ENCODE measurements at places on chromosomes 2 and 18. TPM values are rescaled to one million over a fixed set of nuclear protein-coding genes. Genes with fewer than 3 reads are reported as not detected.

- H3K4me3 ChIP-seq: no peak overlapping the region
- no peaks in the 10 kb centered on the region for H3K36me3 ChIP-seq
- H3K27ac ChIP-seq: no peak overlapping the region
Measured at GRCh38 chr2:229375251-229375650, 104.2 kb upstream of the PID1 start.

GRCh38 chr2:128308889-128309279 lies 9.8 kb downstream of the HS6ST1 start:
- no peak overlapping the region for H3K27ac ChIP-seq
- no peaks in the 10 kb centered on the region for H3K27me3 ChIP-seq
- H3K4me3 ChIP-seq: no peak overlapping the region
- H3K36me3 ChIP-seq: no peaks in the 10 kb centered on the region
- peaks cover 4% of the 10 kb centered on the region for H3K4me1 ChIP-seq
- no peak for DNase-seq

DNA sequence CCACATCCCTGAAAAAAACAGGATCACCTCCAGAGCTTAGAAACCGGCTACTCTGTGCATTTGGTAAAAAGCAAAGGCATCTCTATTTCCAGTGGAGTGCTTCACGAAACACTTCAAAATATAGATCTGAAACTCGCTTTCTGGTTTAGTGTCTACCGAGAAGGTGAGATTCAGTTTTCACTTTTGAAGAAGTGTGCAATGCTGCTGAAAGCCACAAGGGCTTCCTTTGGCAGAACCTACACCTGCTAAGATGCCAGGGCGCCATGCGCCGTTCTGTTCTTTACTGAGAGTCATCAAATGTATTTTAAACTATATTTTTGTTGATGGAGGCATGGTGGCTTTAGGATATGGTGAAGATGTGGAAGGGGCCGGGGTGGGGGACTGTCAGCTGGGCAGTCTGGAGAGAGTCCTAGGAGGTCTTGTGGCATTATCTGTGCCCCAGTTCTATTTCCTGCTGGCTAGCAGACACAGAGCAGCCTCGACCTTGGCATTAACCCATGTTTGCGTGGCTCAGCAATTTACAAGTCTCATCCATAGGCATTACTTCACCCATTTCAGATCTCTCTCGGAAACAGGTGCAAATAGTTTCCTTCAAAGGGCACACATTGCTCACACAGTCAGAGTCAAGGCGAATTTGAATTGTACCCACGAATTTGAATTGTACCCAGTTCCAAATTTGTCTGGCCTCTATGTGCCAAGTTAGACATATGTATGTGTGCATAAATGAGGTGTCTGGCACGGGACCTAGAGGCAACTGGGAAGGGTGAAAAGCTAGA lies 46.7 kb upstream of the KCNF1 start:
- no peak for DNase-seq
- H3K36me3 ChIP-seq: no peaks in the 10 kb centered on the region
- H3K27me3 ChIP-seq: peaks cover 5% of the 10 kb centered on the region
- H3K4me1 ChIP-seq: no peaks in the 10 kb centered on the region
- H3K27ac ChIP-seq: no peak overlapping the region

CAPG gene
- 115 TPM for total RNA-seq

GRCh38 chr2:172484253-172484652 lies 56.9 kb downstream of the ITGA6 start:
- H3K27me3 ChIP-seq: no peaks in the 10 kb centered on the region
- peaks cover 22% of the 10 kb centered on the region for H3K4me1 ChIP-seq
- DNase-seq: peak; percentile 55
- H3K4me3 ChIP-seq: no peak overlapping the region
- H3K36me3 ChIP-seq: peaks cover 23% of the 10 kb centered on the region

DNA sequence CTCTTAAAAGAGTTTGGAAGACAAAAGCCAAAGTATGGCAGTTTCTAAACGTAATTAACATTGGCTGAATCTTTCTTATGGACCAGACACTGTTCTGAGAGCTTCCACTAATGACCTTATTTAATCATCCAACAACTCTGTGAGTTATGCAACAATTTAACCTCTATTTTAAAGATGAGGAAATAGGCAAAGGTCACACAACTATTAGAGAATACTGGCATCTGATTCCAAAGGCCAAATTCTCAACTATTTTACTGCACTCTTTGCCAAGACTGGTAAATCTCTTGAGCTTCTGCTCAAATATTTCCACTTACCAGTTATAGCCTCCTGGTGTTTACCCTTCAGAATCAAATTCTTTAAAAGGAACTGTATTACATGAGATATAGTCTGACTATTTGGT lies 42.1 kb upstream of the ERMN start:
- H3K4me1 ChIP-seq: no peaks in the 10 kb centered on the region
- no peak overlapping the region for H3K27ac ChIP-seq
- no peaks in the 10 kb centered on the region for H3K27me3 ChIP-seq
- H3K36me3 ChIP-seq: no peaks in the 10 kb centered on the region
- no peak for DNase-seq

DNA sequence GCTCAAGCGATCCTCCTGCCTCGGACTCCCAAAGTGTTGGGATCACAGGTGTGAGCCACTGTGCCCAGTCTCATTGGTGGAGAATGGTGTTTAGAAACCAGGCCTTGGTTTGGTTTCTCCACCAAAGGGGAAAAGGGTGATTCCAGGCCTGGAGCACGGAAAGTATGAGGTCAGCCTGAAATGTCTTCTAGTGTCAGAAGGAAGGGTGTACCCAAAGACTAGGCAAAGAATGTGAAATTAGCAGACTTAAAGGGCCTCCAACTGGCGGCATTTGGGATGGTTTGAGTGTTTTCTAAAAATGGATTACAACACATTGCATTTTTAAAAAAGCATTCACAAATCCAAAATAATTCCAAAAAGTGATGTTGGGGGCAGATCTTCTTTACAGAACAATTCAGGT lies 139.6 kb downstream of the SH3BP4 start:
- no peak overlapping the region for H3K27ac ChIP-seq
- no peak for DNase-seq
- H3K4me1 ChIP-seq: peaks cover 7% of the 10 kb centered on the region
- no peaks in the 10 kb centered on the region for H3K27me3 ChIP-seq
- no peak overlapping the region for H3K4me3 ChIP-seq
- no peaks in the 10 kb centered on the region for H3K36me3 ChIP-seq

FRZB gene
- total RNA-seq: 0.09 TPM

PJVK gene
- total RNA-seq: 1.4 TPM

DNA sequence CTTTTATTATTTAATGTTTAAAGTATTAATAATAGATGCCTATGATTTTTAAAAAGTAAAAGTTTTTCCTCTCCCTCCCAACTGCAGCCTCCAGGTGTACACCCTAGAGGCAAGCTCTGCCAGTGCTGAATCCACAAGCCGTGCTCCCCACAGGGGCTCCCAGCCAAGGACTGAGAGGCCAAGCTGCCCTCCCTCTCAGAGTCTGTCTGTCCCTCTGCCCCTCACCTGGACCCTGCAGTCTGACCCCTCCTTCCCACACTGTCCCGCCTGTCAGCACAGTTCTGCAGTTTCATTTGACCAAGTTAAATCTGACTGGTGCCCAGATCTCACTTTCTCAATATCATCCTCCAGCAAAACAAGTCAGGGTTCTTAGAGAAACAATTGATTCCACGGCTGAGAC lies 14.8 kb upstream of the PROC start:
- H3K27me3 ChIP-seq: no peaks in the 10 kb centered on the region
- no peak for DNase-seq
- no peaks in the 10 kb centered on the region for H3K36me3 ChIP-seq
- H3K4me1 ChIP-seq: peaks cover 23% of the 10 kb centered on the region

AOX1 gene
- 0.23 TPM for total RNA-seq

DNA sequence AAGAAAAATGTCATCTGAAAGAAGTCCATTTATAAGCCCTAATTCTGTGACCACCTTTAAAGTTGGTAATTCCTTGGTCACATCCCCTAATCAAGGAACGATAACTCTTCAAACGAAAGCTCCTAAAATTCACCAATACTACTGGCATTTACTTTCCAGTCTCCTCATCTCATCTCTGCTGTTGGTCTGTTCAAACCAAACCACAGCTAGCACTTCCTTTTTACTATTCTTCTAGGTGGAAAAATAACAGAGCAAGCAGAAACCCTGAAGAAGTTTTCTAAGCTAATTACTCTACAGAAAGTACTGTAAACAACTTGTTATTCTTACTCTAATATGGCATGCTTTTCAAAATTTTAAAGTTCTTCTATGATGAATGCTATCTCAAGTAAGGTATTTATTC lies 21.6 kb downstream of the TIA1 start:
- H3K36me3 ChIP-seq: peaks cover 25% of the 10 kb centered on the region
- H3K4me1 ChIP-seq: no peaks in the 10 kb centered on the region
- H3K27me3 ChIP-seq: no peaks in the 10 kb centered on the region
- H3K4me3 ChIP-seq: no peak overlapping the region

- H3K27me3 ChIP-seq: no peaks in the 10 kb centered on the region
- no peak overlapping the region for H3K27ac ChIP-seq
- H3K4me3 ChIP-seq: no peak overlapping the region
- H3K4me1 ChIP-seq: peaks cover 36% of the 10 kb centered on the region
- no peak for DNase-seq
Measured at GRCh38 chr2:233063269-233063975, 3.3 kb downstream of the INPP5D start.

- H3K27me3 ChIP-seq: no peaks in the 10 kb centered on the region
- H3K36me3 ChIP-seq: no peaks in the 10 kb centered on the region
- no peaks in the 10 kb centered on the region for H3K4me1 ChIP-seq
- no peak overlapping the region for H3K27ac ChIP-seq
- no peak overlapping the region for H3K4me3 ChIP-seq
- peak; percentile 42 for DNase-seq
Measured at GRCh38 chr2:199261239-199261638, 196.5 kb downstream of the SATB2 start.

DNA sequence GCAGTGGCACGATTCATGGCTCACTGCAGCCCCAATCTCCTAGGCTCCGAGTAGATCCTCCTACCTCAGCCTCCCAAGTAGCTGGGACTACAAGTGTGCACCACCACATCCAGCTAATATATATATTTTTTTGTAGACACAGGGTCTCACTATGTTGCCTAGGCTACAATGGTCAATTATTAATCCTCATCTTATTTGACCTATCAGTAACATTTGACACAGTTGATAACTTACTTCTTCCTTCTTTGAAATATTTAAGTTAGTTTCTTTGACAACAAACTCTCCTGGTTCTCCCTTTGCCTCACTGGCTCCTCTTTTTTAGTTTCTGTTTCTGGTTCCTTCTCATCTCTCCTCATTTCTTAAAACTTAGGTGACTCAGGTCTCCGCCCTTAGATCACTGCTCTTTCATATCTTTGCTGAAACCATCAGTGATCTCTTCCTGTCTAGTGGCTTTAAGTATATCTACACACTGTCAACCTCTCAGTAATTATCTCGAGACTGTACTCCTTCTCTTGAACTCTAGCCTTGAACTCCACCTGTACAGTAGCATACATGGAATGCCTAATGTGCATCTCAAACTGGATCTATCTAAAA lies 11.5 kb downstream of the PGAP1 start:
- H3K36me3 ChIP-seq: peaks cover 3% of the 10 kb centered on the region
- no peaks in the 10 kb centered on the region for H3K27me3 ChIP-seq
- H3K4me1 ChIP-seq: peaks cover 19% of the 10 kb centered on the region
- no peak for DNase-seq
- H3K4me3 ChIP-seq: no peak overlapping the region

MSTN gene
- total RNA-seq: not detected

- H3K27ac ChIP-seq: no peak overlapping the region
- no peaks in the 10 kb centered on the region for H3K36me3 ChIP-seq
- no peaks in the 10 kb centered on the region for H3K27me3 ChIP-seq
- H3K4me3 ChIP-seq: no peak overlapping the region
- no peaks in the 10 kb centered on the region for H3K4me1 ChIP-seq
- no peak for DNase-seq
Measured at GRCh38 chr2:57111531-57111930, 927.7 kb downstream of the CCDC85A start.

- H3K4me1 ChIP-seq: no peaks in the 10 kb centered on the region
- H3K4me3 ChIP-seq: no peak overlapping the region
- peaks cover 12% of the 10 kb centered on the region for H3K27me3 ChIP-seq
- no peak overlapping the region for H3K27ac ChIP-seq
- no peak for DNase-seq
Measured at GRCh38 chr18:35174745-35175144, 66.1 kb upstream of the ZNF397 start.

DNA sequence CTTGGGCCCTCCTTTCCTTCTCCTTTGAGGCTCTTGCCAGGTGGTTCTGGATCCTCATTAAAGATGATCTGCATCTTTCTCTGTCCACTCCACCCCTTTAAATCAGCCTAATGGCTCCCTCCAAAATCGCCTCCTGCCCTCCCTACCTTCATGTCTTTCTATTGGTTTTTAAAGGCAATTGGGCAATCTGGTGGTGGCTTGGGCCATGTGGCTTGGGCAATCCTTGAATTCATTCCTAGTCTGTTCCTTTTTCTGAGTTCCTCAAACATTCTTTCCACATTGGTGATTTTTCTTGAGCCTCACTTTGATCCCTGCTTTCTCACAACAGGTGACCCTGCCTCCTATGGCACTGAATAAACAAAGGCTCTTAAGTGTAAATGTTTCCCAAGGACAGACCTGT lies 266.2 kb upstream of the REV1 start:
- no peaks in the 10 kb centered on the region for H3K36me3 ChIP-seq
- no peak overlapping the region for H3K27ac ChIP-seq
- no peaks in the 10 kb centered on the region for H3K4me1 ChIP-seq
- H3K27me3 ChIP-seq: no peaks in the 10 kb centered on the region
- DNase-seq: no peak
- no peak overlapping the region for H3K4me3 ChIP-seq

PARD6G gene
- total RNA-seq: 1.8 TPM

DNA sequence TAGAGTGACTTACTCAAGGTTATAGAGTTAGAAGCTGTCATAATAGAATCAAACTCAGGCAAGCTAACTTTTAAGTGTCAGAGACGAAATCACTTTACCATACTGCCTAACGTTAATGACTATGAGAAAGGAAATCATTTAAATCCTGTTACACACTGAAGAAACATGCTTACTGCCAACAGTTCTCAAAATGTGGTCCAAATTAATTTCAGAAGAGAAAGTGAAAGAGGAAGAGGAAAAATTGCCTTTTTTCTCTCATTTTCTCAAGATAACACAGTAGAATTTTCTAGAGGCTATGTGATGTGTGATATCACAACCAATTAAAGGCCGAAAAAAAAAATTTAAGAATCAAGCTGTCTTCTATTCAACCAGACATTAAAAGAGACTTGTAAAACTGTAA lies 1362.7 kb upstream of the CHAC2 start:
- H3K4me1 ChIP-seq: no peaks in the 10 kb centered on the region
- H3K27ac ChIP-seq: no peak overlapping the region
- no peaks in the 10 kb centered on the region for H3K27me3 ChIP-seq
- no peak for DNase-seq
- no peak overlapping the region for H3K4me3 ChIP-seq

HTR2B gene
- 0.55 TPM for total RNA-seq
